ENCODE measurements at places on chromosomes 12 and 14.

DNA sequence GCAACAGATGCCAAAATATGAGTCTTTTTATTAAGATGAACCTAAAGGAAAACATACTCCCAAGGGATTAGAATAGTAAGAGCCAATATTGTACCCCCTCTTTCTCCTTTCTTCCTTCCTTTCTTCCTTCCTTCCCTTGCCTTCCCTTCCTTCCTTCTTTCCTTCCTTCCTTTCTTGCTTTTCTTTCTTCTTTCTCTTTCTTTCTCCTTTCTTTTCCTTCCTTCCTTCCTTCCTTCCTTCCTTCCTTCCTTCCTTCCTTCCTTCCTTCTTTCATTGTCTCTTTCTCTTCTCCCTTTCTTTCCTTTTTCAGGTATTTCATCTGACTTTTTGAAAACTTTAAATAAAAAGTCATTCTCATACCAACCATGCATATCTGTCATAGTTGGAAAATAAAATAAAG, 892.5 kb downstream of the LRFN5 start:
- no peak for DNase-seq

GRCh38 chr14:78104160-78104559, 66.0 kb upstream of the NRXN3 start:
- DNase-seq = no peak

- no peak for DNase-seq
Observed at GRCh38 chr12:29343022-29343799, 37.8 kb downstream of the ERGIC2 start.

- no peak for DNase-seq
Observed at GRCh38 chr12:18224745-18225144, 36.6 kb upstream of the PIK3C2G start.

DNA sequence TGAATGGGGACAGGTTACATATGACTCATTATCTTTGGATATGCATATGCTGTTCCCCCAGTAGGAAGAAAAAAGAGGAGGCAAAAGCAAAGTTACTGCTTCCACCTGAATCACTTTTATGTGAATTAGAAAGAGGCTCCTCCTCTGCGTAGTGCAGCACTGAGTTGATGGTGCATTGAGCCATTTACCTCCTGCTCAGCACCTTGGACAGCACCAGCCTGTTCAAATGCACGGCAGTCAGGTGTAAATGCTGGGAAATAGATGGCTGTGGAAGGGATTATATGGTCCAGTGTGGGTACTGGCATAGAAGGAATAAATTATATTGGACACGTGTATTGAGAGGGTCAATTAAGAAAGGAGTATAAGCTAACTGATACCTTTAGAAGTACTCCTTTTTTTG, 541.9 kb upstream of the SEL1L start:
- no peak for DNase-seq

GRCh38 chr12:64066776-64067175, 155.3 kb downstream of the KICS2 start:
- DNase-seq = no peak

GRCh38 chr12:26158078-26158764, 33.4 kb upstream of the BHLHE41 start:
- no peak for DNase-seq

GRCh38 chr12:6317693-6318439, 7.4 kb downstream of the PLEKHG6 start:
- DNase-seq = no peak

- DNase-seq = no peak
Observed at GRCh38 chr14:72450473-72451044, 443.3 kb downstream of the DPF3 start.

DNA sequence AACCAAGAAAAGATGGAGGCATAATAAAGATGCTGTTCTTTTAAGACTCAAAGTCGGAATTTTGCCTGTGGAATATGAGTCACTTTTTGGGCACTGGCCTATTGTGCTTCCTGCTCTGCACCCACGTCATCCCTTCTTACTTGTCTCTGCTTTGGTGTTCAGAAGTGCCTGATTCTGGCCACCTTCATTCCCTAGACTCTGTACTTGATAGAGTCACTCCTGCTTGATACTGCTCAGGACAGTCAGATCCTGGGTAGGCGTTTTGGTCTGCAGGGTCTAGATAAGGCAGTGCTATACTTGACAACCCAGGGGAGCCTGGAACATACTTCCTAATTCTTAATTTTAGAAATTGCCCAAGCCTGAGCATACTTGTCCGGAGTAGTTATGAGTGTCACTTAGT, 1.9 kb downstream of the LRRK2 start:
- no peak for DNase-seq

- no peak for DNase-seq
Observed at GRCh38 chr12:97943359-97943758, 480.8 kb downstream of the RMST start.

DNA sequence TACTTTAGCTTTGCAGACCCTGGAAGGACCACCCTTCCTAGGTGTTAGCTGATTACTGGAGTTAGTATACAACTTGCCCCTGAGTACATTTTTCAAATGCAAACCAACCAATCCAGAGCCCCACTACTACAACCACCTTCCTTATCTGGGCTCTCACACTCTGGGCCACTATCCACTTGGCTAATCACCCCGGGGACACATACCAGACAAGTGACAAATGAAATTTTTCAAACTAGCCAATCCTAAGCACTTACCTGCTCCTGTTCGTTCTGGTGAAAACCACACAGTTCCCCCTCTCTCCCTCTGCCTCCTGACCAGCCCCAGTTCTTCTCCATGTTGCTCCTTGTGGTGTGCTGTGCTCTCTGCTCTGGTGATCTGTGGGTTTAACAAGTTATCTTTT, 140.4 kb downstream of the CNTN1 start:
- no peak for DNase-seq

DNA sequence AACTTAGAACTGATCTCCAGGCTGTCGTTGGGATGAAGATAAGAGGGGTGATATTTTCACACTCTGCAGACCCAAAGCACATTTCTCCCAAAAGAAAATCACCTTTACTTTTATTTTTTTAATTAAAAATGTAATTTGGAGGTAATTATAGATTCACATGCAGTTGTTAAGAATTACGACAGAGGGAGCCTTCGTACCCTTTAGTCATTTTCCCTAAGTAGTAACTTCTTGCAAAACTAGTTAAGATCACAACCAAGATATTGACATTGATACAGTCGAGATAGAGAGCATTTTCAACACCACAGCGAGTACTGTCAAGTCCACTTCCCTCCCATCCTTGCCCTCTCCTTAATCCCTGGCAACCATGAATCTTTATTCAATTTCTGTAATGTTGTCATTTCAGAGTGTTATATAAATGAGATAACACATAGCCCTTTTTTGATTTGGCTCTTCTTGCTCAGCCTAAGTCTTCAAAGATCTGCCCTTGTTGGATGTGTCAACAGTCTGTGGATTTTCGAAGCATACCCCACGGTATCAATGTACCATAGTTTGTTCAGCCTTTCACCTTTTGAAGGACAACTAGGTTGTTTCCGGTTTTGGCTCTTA, 39.6 kb downstream of the DNAH10 start:
- no peak for DNase-seq

DNA sequence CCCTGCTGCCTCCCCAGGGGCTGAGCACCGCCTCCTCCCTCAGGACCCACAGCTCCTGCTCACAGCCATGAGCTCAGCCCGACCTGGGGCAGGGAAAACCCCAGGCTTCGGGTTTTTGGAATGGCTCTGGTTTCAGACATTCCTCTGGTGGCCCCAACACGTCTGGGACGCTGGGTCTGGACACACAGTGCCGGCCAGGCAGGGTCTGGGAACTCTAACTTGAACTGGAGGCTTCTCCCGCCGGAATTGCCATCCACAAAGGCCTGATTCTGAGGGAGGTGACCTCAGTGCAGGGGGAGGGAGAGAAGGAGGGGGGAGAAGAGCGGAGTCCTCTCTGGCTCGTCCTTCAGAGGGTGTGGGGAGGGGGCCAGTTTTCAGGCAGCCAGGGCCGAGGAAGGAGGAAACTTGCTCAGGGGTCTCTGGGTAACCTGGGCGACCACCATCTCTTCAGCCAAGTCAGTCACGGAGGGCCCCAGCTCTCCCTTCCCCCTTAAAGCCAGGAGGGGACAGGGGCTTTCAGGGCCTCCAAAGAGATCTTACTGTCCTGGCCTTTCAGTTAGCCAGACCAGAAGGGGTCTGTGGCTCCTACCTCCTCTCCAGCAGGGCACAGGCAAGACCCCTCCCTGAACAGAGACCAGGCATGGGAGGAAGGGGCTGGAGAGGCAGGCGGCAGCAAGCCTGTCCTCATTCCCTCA, 19.4 kb downstream of the NCKAP5L start:
- DNase-seq = no peak

- DNase-seq = no peak
Observed at GRCh38 chr12:3922033-3922432, 48.8 kb upstream of the PARP11 start.

GRCh38 chr12:22794017-22794416, 169.0 kb downstream of the ETNK1 start:
- DNase-seq = no peak

GRCh38 chr14:65723348-65723747, 310.8 kb downstream of the FUT8 start:
- no peak for DNase-seq

GRCh38 chr14:47710581-47710980, 35.2 kb upstream of the MDGA2 start:
- DNase-seq = no peak

DNA sequence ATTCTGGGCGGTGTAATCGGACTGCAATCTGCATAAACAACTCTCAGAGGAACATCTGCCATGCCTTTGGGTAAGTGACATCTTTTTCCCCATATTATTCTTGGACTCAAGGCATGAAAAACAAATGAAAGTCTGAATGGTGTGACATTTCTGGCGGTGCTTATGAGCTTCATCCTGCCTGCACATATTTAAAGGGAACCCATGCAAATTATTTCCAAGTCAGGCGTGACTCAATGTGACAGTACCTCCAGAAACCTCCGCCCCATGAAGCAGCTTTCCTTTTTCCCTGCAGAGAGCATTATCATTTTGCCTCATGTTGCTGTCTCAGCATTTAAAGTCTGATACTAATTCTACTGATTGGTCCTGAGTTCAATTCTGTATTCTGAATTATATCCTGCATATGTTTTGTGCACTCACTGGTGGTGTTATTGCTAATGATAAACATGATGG, 585.4 kb downstream of the SNAPC1 start:
- no peak for DNase-seq

DNA sequence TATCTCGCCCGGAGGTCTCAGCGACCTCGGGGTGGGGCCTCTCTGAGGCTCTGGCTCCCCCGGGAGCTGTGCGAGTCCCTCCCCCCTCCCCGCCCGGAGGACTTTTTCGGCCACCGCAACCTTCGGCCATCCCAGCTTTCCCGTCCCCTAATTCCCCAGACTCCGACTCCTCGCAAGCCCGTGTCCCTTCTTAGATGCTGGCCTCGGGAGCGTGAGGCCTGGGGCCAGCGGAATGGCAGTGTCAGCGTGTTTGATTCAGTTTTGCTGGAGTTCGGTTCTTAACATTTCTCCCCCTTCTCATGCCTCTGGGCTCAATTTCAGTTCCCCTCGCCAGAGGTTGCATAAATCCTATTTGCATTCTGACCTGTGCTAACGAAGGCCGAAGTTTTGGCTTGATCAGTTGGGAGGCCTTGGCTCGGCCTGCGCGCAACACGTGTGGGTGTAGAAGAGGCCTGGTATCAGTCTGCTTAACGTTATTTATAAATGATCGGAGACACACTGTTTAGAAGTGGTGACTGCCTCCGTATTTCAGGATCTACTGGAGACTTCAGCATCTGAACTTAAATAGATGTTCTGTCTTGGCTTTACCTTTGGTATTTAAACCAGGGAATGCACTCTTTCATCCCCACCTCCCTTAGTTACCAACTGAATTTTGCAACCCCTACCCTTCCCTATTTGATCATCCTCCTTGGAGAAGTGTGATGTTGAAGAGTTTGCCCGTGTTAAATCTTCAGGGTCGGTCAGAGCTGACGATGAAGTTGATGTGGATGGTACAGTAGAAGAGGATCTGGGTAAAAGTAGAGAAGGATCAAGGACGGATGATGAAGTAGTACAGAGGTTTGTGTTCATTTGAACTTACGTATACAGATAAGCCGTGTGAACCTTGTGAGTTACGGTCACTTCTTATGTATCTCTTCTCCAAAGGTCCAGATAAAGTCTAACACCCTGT, 851 bp downstream of the HSP90B1 start:
- DNase-seq = no peak

- DNase-seq = no peak
Observed at GRCh38 chr12:48292040-48292439, 58.7 kb downstream of the ZNF641 start.

DNA sequence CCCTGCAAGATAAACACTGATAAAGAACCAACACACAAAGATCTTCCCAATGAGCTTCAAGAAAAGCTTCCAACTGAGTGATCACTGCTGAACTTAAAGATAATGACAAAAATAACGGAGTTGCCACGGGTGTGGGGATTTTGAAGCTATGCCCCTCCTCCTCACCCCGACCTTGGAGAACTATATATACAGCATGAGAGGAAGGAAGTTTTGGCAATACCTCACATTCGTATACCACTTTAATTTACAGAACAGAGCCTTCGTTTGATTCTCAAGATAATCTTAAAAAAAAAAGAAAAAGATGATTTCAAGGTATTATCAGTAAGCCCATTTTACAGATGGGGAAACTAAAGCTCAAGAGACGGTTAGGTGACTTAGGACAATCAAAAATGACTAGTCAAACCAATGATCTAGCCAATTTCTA, 715 bp downstream of the NEK9 start:
- DNase-seq = no peak

DNA sequence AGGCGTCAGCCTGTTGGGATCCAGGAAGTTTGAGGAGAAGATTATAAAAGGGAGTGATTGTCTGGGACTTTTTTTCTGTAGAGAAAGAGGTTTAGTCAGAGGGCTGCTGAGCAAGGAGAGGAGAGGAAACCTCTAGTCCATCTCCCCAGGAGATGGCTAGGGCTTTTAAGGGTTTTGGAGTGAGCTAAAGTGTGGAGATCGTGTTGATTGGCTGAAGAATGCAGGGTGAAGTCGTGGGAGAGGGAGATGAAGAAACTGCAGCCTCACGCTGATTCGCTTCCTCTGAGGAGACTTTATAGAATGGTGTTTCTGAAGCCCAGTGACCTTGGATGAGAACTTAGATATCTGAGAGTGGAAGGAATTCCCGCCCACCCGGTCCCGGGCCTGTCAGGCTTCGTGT, 193.7 kb upstream of the PWP1 start:
- no peak for DNase-seq

- DNase-seq = no peak
Observed at GRCh38 chr12:66354291-66354690, 52.0 kb downstream of the HELB start.

GRCh38 chr12:97417568-97418218, 44.9 kb upstream of the RMST start:
- DNase-seq = no peak

Data from stimulated activated CD8-positive, alpha-beta memory T cell treated with anti-CD3 and anti-CD28 coated beads, Interleukin-4, amount 100 ng/mL, for 1 hour (primary cell).